Right cardiac atrium (tissue), 5 donors: ENCODE measurements at places on chromosomes 1 and 21. TPM values are rescaled to one million over a fixed set of nuclear protein-coding genes. Genes with fewer than 3 reads are reported as not detected.

GRCh38 chr1:158121604-158122254, 59.0 kb upstream of the CD1D start:
- no peak for DNase-seq

DNA sequence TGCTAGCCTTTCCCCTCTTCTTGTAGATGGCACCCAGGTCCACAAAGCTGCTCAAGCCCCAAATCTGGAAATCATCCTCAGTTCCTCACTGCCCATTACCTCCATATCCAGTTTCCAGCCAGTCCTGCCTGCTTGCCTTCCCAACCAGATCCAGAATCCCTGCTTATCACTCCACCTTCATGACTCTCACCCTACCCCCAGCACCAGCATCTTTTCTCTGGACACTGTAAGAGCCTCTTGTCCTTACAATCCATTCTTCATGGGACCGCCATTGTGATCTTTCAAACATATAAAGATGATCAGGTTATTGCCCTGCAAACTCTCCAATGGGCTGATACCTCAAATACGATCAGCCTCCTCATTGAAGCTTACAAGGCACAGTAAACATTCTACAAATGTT, 23.5 kb upstream of the NPL start:
- no peak for DNase-seq

DNA sequence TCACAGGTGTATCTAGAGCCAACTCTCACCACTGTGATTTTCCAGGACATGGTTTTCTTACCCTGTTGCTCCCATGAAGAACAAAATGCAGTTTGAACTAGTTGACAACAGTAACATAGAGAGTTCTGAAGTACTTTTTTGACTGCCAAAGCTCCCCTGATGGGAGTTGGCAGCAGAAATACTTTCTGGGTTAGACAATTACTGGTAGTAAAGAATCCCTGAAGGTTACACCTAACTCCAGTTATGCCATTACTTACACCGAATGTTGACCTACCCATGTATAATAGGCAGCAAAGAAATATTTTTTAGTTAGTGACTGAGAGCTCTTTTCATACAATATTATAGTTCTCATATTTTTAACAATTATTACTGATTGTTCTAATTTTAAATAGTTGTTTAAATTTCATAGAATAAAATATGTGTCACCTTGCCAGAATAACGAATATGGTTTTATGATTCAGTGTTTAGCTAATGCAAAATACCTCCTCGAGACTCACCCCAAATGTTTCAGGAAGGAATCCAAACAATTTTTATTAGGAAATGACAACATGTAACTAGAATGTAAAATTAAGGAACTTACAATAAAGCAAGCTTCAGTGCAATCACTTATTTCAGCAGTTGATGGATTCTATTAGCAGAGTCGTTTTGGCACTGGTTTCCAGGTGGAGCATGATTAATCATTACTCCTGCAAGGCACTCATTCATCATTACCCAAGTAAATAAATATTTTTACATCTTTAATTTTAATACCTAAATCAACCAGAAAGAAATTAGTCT, 237.6 kb downstream of the MRPL39 start:
- DNase-seq = no peak

- DNase-seq = no peak
Observed at GRCh38 chr21:43603641-43604504, 55.4 kb downstream of the HSF2BP start.

GRCh38 chr1:40620586-40621210, 44.8 kb downstream of the RIMS3 start:
- no peak for DNase-seq

The PERM1 gene
- total RNA-seq = 66.8 TPM
